HCT116 (cell line): ENCODE measurements at places on chromosomes 13 and 19.
A peak's percentile ranks its signal among the peaks of the same experiment; 100 is the strongest.

- no peak for DNase-seq
These were observed 39.1 kb downstream of the TRPM4 start for GRCh38 chr19:49196527-49197240.

GRCh38 chr13:29266756-29267733 is 328.4 kb downstream of the SLC7A1 start:
- no peak for DNase-seq

DNA sequence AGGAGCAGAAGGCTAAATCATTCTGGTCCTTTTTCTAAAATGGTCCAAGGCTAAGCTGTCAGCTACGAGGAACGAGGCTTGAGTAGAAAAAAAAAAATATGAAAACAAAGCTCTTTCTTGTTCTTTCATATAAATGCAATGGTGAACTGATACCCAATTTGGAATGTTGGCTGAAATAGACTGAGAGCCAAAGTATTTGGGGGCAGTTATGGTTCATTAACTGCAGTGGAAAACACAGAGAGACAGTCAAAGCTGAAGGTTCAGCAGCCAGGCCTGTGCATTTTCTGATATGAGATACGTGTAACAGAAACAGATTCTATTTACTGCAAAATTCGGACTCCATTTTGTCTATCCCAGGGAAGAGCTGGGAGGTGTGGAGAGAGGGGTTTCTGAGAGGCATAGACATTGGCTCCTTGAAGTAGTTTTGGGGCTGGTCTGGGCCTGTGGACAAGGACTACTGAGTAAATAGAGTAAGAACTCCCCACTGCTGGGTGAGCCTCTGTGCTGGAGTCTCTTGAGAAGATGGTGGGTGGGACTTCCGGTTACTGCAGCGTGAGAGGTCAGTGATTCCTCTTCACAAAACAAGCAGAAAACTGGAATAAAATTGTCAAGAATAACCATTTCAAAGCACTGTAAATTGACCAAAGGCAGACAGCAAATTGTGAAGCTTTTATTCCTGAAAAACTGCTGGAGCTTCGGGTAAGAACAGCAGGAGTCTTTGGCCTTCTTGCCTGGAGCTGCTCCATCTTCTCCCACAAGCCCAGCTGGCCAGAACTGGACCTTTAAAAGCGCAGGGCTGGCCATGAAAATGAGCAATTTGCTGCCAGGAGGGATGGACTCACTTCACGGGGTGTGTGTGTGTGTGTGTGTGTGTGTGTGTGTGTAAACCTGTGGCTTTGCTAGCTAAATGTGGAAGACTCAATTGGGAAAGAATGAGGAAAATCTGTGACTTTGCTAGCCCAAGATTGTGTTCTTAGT is 43.1 kb upstream of the CNMD start:
- no peak for DNase-seq

GRCh38 chr19:3067563-3067962 is 5.3 kb upstream of the TLE5 start:
- DNase-seq = no peak

GRCh38 chr19:16497837-16498236 is 1.6 kb downstream of the C19orf44 start:
- no peak for DNase-seq

- DNase-seq = peak; percentile 78
These were observed 12.1 kb upstream of the PEX11G start for GRCh38 chr19:7500811-7501450.

DNA sequence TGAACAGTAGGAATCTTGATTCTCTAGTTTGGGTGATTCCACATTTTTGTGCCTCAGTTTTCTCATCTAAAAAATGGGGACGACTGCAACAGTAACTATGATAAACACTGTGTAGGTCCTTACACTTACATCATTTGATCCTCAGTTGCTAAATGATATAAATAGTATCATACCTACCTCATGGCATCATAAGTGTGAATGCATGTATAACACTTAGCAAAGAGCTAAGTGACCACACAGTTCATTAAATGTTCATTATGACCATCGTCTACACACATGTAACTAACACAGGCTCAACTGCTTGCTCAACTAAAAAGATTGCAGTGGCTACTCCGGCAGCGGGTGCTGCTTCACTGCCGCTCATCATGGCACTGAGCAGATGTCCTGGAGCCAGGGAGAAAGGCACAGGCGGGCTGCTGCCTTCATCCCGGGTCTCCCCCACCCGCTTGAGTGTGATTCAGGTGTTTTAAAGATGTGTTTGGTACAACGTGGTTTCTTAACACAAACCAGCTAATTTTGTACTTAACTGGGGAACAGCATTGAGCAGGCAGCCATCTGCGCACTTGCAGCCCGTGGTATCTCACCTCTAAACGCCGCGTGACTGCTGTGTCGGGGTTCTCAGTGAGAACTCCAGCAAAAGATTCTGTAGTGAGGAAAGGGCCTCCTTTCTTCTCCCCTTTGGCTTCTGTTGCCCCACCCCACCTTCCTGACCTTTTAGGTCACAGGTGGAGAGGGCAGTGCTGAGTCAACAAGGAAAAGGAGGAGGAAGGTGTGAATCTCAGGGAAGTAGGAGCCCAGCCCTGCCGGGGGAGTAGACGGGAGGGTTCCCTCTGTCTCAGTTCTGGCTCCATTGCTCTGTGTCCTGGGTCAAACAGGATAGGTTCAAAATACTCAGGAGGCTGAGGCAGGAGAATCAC is 11.7 kb upstream of the ACTN4 start:
- no peak for DNase-seq

DNA sequence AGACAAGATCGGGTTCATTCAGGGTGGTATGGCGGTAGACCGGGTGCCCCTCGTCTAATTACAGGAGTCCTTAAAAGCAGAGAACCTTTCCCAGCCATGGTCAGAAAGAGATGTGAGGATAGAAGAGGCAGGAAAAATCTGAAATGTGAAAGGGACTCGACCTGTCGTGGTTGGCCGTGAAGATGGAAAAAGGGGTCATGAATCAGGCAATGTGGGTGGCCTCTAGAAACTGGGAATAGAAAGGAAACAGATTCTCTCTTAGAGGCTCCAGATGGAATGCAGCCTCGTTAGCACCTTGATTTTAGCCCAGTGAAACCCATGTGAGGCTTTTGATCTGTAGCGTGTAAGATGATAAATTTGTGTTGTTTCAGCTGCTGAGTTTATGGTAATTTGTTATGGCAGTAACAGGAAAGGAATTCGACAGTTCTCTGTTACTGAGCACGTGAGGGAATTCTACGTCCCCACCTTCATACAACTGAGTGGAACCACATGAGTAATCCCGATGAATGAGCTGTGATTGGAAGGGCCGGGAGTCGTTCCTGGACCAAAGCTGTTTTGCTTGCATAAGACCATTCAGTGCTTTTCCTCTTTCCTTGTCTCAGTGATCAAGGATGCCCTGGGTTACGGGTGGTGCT is 11.0 kb upstream of the CA11 start:
- no peak for DNase-seq

DNA sequence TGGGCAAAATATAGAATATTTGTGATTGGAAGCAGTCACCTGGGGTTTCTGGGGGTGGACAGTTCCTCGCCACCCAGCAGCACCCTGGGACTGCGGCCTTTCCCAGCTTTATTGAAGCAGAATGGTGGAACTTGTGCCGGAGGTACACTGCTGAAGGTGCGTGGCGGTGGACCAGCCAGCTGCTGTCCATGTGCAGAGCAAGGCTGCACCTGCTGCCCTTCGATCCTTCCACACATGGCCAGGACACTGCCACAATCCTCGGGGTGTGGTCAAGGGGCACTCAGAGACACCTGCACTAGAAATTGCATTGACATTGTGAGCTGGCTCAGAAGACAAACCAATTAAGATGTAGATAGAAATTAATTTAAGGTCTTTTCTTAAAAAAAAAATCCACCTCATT is 11.4 kb upstream of the GPI start:
- DNase-seq = no peak

- DNase-seq = no peak
These were observed 1.5 kb downstream of the GPR18 start for GRCh38 chr13:99256709-99257108.

DNA sequence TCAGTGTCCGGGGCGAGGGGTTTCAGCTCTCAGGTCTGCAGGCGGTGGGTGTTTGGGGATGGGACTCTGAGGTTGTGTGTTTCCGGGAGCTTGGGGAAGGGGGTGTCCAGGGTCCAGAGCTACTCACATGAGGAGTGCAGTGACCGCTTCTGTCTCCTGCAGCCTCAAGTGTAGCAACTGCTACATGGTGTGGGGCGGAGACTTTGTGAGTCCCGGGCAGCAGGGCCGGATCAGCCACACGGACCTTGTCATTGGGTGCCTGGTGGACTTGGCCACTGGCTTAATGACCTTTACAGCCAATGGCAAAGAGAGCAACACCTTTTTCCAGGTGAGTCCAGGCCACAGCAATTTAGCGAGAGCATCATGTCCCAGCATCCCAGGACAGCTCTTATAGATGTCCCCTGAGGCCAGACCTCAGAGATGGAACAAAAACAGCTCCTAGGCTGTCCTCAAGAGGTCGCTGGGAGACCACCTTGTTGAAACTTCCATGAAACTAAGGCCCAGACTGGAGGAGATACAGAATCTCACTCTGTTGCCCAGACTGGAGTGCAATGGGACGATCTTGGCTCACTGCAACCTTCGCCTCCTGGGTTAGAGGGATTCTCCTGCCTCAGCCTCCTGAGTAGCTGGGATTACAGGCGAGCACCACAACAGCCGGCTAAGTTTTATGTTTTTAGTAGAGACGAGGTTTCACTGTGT is 44.9 kb downstream of the RYR1 start:
- DNase-seq = peak; percentile 35

- no peak for DNase-seq
These were observed 14.9 kb upstream of the FEM1A start for GRCh38 chr19:4776436-4777211.

DNA sequence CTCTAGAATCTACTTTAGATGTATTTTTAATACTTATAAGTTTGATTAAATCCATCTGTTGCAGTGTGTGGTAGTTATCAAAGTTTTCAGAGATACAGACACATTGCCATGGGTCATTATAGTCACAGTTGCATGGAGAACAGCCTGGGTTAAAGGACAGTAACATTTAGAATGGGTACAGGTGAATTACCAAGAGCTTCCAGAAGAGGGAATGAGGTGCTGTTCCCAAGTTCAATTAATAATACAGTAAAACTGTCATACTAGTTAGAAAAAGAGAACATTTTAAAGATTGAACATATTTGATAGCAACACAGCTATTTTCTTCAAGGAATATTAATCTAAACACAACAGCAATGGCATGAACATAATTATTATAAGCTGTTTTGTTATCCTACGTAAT is 322.6 kb upstream of the SLC10A2 start:
- DNase-seq = no peak

DNA sequence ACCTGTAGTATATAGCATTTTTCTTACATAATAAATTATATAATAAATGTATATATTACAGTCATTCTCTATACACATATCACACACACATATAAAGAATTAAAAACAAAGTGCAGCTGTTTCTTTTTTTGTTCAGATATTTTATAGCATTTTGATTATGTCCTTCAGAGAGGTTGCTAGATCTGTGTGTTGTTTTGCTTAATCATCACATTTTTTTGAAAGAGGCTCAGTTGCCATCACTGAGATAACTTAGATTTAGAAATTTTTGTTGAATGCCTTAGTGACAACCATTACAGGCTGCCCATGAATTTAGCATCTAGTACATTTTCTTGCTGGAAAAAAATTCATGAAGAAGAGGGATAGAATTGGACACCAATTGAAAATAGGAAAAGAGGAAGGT is 545.2 kb upstream of the PCDH9 start:
- no peak for DNase-seq

DNA sequence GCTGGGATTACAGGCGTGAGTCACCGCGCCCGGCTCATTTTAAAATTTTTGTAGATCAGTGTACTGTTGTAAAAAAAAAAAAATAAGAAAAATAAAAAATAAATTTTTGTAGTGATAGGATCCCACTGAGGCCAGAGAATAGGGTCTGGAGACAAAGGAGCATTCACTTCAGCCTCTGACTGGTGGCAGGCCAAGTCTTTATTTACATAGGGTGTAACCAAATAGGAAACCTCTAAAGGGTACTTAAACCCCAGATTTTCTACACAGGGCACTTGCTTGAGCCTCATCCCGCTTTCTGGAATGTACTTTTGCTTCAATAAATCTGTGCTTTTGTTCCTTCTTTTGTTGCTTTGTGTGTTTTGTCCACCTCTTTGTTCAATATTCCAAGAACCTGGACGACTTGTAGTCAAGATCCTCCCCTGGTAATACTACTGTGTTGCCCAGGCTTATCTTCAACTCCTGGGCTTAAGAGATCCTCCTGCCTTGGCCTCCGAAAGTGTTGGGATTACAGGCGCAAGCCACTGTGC is 2.1 kb upstream of the PDCD2L start:
- DNase-seq = no peak

DNA sequence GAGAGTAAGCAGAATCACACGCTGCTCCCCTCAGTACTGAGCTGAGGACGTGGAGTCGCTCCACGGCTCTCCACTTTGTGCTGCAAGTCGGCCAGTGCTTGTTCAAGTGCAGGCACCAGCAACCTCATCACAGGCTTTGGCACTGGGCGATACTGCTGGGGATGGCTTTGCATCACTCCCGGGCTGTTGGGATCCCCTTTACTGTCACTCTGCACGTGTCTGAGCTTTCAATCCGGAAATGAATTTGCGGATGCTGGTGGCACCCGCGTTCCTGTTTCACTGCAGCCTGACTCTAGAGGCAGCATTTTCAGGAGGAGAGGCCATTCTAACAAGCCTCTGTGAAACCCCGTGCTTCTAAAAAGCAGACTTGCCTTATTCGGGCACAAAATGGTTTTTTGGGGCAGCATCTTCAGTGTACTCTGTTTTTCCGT is 19.1 kb downstream of the SMARCA4 start:
- DNase-seq = no peak

- DNase-seq = no peak
These were observed 173.5 kb downstream of the LACC1 start for GRCh38 chr13:44053208-44053607.

- no peak for DNase-seq
These were observed 25.2 kb upstream of the CEACAM1 start for GRCh38 chr19:42553292-42554045.

GRCh38 chr13:35785576-35786303 is 309.3 kb upstream of the MAB21L1 start:
- DNase-seq = no peak

DNA sequence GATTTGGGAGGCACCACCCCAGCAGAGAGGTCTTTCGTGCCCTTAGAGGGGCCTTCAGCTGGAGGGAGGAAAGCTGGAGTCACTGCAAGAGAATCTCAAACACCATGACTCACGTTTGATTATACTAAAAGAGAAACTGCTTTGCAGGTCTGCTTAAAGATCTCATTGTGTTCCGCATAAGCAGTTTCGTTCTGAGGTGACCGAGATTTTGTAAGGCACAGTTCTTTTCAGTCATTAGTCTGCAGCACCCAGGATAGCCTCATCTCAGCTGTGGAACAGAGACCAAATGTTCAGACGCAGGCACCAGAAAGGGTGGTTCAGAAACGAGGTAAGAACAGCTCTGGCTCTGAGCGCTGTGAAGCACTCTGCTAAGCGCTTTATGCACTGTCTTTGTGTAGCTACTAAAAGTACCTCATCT is 71.2 kb upstream of the GTF3A start:
- DNase-seq = no peak

DNA sequence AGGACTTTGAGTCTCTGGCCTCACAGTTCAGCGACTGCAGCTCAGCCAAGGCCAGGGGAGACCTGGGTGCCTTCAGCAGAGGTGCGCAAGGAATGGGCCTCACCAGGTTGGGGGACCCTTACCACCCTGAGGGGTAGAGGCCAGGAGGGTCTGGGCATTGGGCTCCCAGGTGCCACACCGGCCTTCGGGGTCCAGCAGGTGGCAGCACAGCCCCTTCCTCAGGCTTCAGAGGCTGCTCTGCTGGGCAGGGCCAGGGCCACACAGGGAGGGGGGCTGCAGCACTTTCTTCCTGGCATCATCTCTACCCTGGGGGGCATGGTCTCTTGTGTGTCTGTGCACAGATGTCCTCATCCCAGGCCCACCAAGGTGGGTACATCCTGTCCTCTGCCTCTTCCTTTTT is 12.9 kb downstream of the PIN1 start:
- no peak for DNase-seq
